Hematopoietic multipotent progenitor cell treated with erythropoietin and hydrocortisone succinate and interleukin-3 and kit ligand, for 15 days (in vitro differentiated cells): ENCODE measurements at places on chromosomes 3 and 15.

DNA sequence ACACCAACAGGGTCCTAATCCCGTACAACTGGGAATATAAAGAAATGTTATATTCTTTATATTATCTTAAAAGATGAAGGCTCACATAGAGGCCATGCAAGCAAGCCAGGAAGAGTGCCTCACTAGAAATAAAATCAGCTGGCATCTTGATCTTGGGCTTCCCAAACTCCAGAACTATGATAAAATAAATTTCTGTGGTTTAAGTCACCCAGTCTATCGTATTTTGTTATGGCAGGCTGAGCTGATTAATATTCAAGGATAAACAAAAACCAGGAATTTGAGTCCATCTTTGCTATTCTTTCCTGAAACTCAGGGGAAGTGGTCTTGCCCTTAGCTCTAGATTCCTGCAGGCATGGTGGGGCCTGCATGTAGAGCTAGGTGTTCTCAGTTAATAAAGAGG, 42.7 kb downstream of the ATOSA start:
- no peak for DNase-seq

DNA sequence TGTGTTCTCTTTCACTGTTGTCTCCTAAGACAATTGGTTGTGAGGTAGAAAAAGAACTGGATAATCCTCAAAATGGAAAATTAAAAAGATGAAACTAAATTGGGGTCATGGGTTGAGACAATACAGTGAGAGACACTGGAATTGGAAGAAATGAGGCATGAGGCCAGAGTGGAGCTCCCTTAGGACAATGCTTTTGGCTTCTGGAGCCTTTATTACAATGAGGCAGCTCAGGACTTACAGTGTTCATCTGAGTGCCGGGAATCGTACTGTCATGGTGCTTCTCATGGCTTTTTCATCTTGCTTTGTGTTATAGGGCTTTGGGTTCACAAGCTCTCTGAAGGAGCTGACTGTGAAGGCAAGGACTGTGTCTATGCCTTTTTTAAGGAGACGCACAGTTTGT, 293.5 kb downstream of the SOX2 start:
- no peak for DNase-seq

DNA sequence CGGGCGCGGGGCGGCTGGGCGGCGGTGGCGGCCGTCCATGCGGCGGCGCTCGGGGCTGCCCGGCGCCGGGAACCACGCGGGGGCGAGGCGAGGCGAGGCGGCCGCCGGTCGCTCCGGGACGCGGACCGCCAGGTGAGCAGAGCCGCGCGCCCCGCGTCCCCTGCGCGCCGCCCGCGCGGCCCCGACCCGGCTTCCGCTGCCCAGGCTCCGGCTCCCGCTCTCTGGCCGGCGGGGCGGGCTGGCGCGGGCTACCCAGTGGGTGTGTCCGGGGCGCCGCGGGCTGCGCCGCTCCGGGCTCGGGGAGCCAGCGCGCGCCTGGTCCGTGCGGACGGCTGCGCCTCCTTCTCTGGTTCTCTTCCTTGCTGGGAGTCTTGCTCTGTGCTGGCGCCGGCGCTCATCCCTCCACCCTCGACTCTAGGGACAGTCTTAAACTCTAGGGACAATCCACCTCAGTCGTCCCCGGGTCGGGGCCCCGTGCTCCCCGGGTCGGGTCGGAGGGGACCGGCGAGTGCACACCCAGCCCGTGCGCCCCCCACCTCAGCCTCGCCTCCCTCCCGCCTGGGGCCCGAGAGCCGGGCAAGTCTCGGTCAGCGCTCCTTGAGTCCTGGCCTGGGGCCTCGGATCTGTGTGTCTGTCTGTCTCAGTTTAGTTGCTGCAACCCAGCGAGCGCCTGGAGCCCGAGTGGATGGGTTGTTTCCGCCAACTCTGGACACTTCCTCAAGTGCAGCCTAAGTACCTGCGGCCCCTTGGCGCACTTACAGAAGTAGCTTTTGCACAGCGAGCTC, 488 bp downstream of the THSD4 start:
- no peak for DNase-seq

- no peak for DNase-seq
These were observed 29.0 kb upstream of the FURIN start for GRCh38 chr15:90839187-90840071.

GRCh38 chr15:37791693-37792092, 142.7 kb upstream of the TMCO5A start:
- no peak for DNase-seq

- no peak for DNase-seq
These were observed 51.1 kb downstream of the PSMD6 start for GRCh38 chr3:63972196-63972595.

GRCh38 chr3:16266714-16267113, 1.7 kb downstream of the OXNAD1 start:
- no peak for DNase-seq

DNA sequence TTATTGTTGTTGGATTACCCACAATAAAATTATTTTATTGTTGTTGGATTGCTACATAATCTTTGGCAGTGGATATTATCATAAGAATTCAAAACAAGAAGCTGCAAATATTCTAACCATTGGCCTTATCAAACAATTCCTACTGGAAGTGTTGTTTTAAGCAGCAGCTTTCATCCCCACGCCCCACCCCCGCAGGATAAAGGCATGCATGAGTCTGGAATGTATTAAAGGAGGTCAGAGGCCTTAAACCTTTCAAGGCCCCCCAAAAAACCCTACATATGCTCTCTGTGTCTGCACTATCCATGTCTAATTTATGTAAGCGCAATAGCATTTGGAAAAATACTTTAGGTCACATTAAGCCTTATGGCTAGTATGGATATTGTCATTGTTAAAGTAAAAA, 23.1 kb downstream of the P3H2 start:
- no peak for DNase-seq

DNA sequence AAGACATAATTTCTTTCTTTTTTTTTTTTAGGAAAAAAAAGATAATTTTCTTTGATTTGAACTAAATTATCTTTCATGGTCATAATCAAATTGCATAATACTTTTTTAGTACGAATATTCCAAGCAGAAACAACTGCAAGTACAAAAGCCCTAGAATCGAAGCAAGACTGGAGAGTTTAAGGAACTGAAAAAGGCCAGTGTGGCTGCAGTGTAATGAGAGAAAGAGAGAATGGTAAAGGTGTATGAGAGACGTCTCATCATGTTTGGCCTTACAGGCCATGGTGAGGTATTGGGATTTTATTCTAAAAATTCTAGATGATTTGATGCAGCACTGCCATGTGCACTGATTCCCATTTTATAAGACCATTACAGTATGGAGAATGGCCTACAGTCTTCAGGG, 180.9 kb downstream of the SUCNR1 start:
- DNase-seq, result no peak

DNA sequence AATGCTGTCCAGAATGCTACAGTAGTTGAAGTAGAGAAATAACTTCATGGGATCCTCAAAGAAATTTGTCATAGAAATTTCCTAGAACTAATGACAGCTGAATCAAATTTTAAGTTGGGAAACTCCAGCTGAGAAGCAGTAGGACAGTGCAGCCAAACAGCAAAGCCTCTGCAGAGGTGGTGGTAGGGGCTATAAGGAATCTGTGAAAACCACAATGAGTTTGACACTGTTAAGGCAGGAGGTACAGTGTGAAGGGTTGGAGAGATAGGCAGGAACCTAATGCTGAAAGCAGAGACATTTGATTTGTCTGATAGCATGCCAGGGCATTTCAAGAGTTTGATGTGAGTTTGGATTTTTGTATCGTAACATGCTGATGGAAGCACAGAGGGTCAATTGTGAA, 22.0 kb downstream of the ASTE1 start:
- no peak for DNase-seq

- peak; percentile 77 for DNase-seq
These were observed at the start of the genes ATXN7 and THOC7 for GRCh38 chr3:63863150-63864007. ATXN7 (plus strand) TSS chr3:63863867; CDS start chr3:63912599, 48,732 bp downstream. THOC7 (minus strand) TSS chr3:63863805; CDS start chr3:63863790, 15 bp downstream.

- DNase-seq, result no peak
These were observed 13.5 kb downstream of the OR5K3 start for GRCh38 chr3:98404010-98404409.

- no peak for DNase-seq
These were observed 52.3 kb downstream of the PCSK6 start for GRCh38 chr15:101437209-101437608.

GRCh38 chr15:79863886-79864285, 32.9 kb downstream of the MTHFS start:
- DNase-seq, result no peak

- DNase-seq, result no peak
These were observed 466 bp downstream of the IQSEC1 start for GRCh38 chr3:13072600-13073325.

- DNase-seq, result peak; percentile 15
These were observed 542 bp downstream of the INKA1 start for GRCh38 chr3:49803465-49804140.

DNA sequence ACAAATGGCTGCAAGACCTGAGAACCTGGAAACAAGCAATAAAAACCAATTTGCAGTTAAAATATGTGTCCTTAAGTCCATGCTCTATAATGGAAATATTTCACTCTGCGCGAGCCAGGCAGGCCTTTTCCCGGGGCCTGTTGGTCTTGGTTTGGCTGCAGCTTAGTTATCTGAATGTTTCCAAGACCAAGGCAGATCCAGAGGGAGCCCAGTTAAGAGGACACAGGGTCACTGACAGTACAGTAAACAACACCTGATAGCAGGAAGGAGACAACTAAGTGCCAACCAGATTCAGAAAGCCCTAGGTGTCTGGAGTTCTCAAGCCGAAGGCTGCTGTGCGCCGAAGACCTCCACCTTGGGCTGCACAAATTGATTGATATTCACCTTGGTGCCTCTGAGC, 32.8 kb downstream of the THSD4 start:
- DNase-seq, result no peak

DNA sequence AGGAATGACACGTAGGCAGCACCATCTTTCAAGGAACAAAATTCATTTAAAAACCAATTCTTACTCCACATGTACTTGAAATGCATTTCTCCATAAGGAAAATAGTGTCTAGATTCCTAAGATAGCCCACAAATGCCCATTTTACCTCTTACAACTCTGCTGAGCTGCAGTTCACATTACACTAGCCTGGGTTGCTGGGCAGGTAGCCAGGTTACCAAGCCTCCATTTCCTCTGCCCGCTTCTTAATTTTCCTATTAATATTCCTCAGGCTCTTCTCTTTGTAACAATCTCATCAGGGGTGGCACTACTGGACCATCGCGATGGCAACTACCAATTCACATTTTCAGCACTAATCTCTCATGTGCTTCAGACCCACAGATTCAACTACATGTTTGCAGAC, 10.8 kb downstream of the ATP13A3 start:
- DNase-seq, result no peak

DNA sequence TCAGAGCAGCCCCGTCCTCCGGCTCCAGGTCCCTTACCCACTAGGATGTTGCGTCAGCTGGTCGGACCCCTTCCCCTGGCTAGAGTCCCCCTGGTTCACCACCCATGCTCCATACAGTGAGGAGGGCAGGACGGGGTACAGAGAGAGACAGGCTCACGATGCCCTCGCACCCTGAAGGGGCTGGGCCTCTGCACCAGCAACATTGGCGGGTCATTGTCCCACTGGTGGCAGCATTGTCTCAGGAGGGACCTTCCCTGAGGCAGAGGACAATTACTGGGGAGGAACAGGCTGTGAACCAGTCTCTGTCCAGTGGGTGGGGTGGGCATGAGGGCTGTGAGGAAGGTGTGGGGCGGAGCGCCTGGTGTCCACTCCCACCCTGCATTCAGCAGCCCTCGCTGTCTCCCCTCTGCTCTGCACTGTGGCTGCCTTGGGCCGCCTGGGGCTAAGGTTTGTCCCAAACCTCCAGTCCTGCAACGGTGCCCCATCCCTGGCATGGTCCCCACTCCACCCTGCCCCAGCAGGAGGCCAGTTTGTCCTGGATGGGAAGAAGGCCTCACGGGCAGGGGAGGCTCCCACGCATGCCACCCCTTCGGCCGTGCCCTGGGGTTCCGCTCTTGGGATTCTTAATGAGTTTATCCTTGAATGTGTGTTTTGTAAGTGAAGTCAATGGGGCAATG, 48.0 kb upstream of the KLF13 start:
- no peak for DNase-seq

- DNase-seq, result no peak
These were observed 105.0 kb upstream of the ICE2 start for GRCh38 chr15:60583946-60584345.
